Fibroblast of pulmonary artery (primary cell): ENCODE measurements at places on chromosomes 2 and 18.
A peak's percentile ranks its signal among the peaks of the same experiment; 100 is the strongest.

DNA sequence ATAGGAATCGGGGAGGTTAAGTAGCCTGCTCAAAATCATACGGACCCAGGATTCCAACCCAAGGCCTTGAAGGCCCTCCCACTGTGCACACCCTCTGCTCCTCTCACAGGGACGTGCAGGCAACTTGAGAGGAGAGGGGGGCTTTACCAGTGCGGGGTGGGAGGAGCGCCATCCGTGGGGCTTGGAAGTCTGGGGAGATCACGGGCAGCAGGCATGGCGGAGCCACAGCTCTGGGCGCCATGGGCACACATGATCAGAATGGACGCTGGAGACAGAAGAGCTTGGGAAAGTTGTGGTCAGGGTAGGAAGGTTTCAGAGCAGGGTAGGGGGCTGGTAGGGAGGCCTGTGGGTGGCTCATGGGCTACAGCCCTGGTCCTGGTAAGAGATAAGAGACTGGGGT is 70.7 kb downstream of the TFCP2L1 start:
- DNase-seq: no peak

DNA sequence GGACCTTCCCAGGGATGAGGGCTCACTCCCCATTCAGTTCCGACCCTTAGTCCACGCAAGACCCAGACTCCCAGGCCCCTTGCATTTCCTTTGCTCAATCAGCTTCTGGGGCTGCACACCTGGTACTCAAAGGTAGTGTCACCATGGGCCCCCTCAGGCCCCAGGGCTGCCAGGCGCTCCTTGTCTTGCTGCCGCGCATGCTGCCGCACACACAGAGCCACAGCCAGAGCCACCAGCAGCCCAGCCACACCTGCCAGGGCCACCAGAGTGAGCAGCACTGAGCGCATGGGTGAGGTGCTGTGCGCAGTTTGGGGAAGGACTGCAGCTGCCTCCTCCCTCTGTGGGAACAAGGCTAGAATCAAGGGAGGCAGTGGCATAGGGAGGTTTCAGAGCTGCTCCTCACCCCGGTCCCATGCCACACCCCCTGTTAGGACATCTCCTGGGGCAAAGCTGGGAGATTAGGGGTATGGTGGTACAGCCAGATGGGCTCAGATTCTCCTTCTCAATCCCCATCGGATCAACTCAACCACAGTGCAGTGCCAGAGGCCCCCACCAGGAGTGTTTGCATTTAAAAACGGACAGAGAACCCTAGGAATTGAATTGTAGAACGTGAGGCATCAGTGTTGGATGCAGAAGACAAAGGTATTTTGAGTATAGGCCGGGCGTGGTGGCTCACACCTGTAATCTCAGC is 11.3 kb downstream of the PTPRN start:
- DNase-seq: no peak

DNA sequence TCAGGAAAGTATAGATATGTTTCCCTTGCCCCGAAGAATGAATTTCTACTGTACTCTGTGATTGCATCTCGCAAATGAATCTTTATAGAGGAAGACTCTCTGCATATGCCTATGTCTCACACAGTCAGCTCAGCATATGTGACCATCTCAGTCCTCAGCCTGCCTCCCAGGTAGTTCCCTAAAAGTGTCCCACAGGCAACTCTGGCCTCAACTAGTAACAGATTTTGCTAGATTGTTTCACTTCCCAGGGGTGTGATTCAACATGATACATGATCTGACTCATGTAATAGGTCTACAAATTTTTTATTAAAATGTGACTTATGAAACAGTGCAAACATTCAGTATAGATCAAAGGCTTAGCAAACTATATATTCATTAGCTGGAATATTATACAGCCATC is 296.6 kb upstream of the CRIM1 start:
- DNase-seq: no peak

DNA sequence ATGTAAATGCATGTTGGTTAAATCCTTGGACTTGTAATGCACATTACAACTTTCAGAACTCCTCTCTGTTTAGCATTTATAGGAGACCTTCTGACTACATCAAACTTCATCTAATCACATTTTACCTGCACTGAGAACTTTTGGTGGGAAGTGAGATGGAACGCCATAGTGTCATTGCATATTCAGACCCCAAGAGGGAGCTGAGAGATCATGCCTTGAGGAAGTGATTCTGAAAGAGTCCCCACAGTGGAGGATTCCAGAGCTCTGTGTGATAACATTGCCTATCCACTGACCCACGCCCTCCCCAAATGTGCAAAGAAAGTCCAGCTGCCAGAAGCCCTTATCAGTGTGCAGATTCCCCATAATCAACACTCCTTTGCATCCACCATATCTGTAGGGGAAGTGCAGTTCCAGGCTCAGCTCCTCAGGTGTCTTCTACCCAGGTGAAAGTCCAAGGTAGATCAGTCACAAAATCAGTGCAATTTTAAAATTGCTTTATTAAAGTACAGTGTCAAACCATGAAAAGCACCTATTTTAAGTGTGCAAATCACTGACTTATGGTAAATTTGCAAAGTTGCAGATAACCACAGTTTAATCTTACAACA is 212.4 kb downstream of the RPIA start:
- peak; percentile 44 for DNase-seq

GRCh38 chr18:37641573-37641972 is 76.0 kb upstream of the CELF4 start:
- DNase-seq: peak; percentile 17

DNA sequence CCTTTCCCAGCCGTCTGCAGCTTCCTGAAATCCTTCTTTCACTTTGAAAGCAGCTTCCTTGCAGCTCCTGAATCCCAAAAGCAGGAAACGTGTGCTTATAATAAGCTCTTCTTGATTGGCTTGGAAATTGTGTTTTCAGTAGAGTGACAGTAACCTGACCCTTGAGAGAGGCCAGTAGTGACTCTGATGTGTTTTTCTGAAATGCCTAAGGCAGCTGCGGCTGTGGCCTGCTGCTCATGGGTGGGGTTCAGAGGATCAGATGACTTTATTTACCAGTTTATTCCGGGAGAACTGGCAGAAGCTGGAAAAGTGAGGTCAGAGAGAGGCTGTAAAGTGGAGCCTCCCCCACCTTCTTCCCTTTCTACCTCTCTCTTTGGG is 31.9 kb upstream of the RPIA start:
- peak; percentile 59 for DNase-seq

GRCh38 chr2:236552581-236553363 is 16.9 kb upstream of the ACKR3 start:
- no peak for DNase-seq

GRCh38 chr2:95315801-95316411 is 18.8 kb downstream of the KCNIP3 start:
- DNase-seq: peak; percentile 27

DNA sequence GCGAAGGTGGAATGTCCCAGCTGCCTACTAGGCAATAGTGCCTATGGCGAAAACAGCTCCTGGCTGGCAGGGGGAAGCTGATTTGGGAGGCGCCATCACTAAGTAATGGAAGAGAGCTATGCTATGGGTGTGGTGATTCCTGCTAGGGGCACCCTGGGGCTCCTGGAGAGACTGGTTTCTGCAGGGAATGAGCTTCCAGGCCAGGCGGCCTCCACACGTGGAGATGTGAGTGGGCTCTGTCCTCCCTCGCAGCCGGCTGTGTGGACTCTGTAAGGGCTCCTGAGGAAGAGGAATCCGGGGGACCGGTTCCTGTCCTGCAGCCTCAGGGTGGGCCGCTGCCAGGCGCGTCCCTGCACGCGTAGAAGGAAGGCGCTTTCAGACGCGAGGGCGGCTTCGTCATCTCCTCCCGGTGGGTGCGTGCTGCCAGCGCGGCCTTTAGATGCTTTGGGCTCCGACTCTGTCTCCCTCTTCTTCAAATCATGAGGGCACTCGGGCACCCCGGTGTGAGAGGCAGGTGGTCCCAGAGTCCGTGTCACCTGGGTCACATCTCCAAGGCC is 55.5 kb upstream of the ANKRD62 start:
- peak; percentile 28 for DNase-seq

DNA sequence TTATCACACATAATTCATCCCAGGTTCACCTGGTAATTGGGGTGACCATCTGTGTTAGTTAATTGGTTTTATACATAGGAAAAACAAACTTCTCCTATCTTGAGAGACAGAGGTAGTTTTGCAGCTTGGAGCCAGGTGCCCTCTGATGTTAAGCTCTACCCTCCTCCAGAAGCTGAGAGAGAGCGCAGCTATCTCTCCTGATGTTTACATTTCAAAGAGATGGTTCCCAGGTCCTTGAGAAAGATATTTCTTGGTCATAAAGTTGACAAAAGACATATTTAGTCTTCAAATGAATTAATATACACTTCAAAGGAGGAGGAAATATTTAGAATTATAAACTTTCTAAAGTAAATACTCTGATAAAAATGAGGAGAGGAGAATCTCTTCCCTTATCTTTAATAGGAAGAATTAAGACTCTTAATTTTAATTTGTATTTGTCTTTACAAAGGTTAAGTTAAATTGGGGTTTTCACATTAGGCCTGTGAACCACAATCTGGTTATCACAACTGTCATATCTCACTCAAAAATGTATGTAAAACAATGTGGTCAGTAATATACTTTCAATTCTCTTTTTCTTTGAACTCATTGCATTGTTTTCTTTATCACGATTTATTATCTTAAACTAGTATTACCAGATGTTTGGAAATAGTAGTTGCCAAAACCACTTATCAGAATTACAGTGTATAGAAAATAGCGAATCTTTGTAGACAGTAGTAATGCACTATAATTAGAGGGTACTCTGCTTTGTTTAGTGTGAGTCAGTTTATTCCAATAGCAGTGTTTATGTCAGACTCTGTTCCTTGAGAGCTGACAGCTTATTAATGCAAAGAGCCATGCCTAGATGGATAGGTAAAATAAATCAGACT is 26.8 kb downstream of the SERPINB4 start:
- DNase-seq: no peak

DNA sequence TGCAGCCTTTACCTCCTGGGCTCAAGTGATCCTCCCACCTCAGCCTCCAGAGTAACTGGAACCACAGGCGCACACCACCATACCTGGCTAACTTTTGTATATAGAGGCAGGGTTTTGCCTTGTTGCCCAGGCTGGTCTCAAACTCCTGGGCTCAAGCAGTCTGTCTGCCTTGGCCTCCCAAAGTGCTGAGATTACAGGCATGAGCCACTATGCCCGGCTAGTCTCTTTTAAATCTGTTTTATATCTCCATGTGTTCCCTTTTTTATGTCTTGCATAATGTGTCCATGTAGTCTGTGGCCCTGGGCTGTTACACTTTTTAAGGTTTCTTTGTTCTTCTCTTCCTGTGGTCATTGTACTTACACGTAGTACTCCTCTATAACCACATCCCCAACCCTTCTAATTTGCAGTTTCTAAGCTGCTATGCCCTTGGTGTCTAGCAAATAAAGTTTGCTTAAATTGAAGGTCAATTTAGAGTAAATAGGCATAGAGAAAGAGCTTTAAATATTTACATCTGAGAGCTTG is 168.2 kb downstream of the MCFD2 start:
- DNase-seq: peak; percentile 63

DNA sequence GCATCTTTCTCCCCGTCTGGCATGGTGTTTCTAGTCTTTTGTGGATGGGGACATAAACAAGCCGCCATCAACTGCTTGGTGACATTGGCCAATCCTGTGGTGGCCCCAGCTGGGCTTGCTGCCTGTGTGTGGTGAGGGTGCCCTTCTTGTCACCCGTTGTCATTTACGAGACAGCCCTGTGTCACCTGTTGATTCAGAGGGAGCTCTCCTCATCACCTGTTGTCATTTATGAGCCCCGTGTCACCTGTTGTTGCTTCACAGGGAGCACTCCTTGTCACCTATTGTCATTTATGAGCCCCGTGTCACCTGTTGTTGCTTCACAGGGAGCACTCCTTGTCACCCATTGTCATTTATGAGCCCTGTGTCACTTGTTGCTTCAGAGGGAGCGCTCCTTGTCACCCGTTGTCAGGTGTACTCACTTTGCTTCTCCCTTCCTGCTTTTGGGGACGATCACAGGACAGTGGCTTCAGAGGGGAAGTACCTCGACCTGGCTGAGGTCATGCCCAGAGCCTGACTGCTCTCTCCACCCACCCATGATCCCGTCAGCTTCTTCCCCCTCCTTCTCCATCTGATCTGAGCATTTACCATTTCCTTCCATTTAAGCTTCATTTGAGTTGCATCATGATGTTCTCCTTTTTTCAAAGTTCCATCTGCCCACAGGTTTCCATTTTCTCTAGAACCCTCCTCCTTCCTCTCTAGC is 29.1 kb downstream of the HPCAL1 start:
- DNase-seq: no peak

- DNase-seq: no peak
These were observed 19.8 kb upstream of the ATOH8 start for GRCh38 chr2:85734015-85734414.

DNA sequence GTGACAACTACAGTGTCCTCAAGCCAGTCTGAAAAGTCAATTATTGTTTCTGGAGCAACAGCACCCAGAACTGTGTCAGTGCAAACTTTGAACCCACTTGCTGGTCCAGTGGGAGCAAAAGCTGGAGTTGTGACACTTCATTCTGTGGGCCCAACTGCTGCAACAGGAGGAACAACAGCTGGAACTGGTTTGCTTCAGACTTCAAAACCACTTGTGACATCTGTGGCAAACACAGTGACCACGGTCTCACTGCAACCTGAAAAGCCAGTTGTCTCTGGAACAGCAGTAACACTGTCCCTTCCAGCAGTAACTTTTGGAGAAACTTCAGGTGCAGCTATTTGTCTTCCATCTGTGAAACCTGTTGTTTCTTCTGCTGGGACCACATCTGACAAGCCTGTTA is 59.8 kb downstream of the TAF4B start:
- no peak for DNase-seq

DNA sequence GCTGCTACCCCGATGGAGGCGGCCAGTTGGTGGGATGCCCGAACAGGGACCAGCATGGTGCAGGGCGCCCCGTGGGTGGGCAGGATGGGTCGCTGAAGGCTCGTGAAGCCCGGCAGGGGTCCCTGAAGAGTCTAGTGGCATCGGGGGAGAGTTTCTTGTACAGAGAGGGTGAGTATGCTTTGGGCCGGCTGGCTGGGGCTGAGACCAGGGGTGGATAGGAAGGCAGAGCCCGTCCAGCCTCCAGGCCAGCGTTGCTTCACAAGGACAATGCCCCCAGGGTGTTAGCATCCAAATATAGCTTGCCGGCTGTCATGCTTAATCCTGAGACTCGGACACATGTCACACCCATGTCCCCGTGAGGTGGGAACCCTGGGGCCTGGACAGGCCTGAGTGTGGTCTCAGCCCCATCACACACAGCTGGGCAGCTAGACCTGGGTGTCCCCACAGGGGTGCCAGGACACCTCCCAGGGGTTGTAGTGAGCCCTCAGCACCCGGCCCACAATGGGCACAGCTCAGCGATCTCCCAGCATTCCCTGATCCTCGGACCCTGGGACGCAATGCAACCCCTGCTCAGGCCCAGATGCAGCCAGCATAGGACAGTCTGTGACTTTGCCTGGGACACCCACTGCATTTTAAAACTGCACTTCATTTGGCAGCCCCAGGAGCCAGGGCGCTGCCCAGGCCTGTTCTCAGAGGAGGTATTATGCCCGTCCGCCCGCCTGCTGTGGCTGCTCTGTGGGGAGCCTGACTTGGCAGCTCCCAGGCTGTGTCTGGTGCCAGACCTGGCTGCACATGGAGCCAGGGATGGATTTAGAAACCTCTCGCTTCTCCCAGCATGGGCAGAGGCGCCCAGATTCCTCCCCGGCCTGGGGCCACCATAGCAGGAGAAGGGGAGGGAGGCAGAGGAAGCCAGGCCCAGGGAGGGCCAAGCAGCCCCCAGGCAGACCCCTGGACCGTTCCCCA is 36.4 kb downstream of the RAMP1 start:
- DNase-seq: no peak
